Dermis blood vessel endothelial cell (primary cell): ENCODE measurements at places on chromosomes 3 and 15. TPM values are rescaled to one million over a fixed set of nuclear protein-coding genes. Genes with fewer than 3 reads are reported as not detected.

GRCh38 chr3:4551051-4551711 lies 58.0 kb downstream of the ITPR1 start:
- DNase-seq, result no peak

DNA sequence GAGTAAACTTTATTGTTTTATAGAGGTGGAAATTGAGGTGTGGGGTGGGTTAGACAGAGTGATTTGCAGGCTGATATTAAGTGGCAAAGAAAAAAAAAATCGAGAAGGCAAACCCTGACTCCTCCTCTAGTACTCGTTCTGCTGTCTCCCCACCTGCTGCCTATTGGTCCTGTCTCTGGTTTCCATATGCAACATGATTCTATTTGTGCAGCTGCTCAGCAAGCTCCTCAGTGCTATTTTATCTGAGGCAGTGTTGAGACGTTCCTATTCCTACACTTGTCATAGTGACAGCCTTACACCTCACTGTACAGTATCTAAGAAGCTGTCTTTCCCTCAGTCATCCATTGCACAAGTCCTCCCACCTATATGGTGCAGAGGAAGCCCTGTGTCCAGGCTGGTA lies 45.1 kb downstream of the RSL24D1 start:
- no peak for DNase-seq

DNA sequence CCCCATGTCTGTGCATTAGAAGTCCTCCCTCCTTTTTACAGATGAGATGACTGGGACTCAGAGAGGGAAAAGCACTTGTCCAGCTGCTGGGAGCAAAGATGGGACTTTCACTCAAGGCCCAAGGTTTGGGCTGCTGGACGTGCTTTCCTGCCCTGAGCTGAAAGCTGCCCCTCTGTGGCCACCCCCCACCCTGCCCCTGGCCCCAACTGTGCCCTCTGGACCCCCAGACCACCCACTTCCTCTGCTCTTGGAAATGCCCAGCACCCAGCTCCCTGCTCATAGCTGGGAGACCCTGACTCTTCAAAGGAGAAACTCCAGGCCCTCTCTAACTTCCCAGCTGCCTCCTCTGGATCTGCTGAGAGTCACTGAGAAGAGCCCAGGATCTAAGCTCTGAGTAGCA lies 20.7 kb downstream of the GRIP2 start:
- no peak for DNase-seq

GRCh38 chr3:159273608-159274007 lies 471.8 kb downstream of the MFSD1 start:
- DNase-seq, result peak; percentile 79

- DNase-seq, result peak; percentile 51
Measured at GRCh38 chr15:95327183-95327525, 1003.3 kb upstream of the NR2F2 start.

- DNase-seq, result no peak
Measured at GRCh38 chr3:174547801-174548435, 311.2 kb upstream of the NAALADL2 start.

GRCh38 chr15:48802867-48803266 lies 8.0 kb downstream of the CEP152 start:
- DNase-seq, result peak; percentile 10

Gene MYRIP
- 30.0 and 32.2 TPM in 2 replicates for total RNA-seq

Gene TNK2
- total RNA-seq, result 16.6 and 20.1 TPM in 2 replicates

Gene LSAMP
- not detected in 2 replicates for total RNA-seq

Gene IGSF11
- 0.19 TPM in 1 of 2 replicates, not detected in the other for total RNA-seq
